ENCODE measurements at places on chromosomes 13 and 19. TPM values are rescaled to one million over a fixed set of nuclear protein-coding genes. Genes with fewer than 3 reads are reported as not detected.

The ZC3H13 gene
- total RNA-seq, result 57.8 TPM

The CYP4F11 gene
- not detected for total RNA-seq

DNA sequence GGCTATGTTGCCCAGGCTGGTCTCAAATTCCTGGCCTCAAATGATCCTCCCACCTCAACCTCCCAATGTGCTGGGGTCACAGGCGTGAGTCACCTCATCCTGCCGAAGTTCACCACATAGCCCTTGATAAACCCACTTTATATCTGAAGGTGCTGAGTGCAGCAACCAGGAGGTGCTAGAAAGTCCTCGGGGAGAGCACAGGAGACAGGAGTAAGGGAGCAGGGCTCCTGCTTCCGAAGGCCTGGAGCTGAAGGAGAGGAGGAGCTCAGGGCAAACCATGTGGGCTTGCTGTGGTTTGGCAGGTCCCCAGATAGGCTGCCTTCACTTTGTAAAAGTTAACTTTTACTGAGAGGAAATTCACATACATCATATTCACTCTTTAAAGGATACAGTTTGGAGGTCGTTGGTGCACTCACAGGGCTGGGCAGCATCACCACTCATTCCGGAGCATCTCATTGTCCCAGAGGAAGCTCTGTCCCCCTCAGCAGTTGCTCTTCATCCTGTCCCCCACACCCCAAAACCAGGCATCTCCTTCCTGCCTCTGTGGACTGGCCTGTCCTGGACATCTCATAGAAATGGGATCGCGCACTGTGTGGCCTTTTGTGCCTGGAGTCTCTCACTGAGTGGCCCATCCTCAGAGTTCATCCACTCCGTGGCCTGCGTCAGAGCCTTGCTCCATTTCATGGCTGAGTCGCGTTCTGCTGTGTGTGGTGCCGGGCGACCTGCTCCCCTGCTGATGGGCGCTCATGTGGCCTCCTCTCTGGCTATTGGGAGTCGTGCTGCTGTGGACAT is 49.5 kb downstream of the KDM4B start:
- no peak overlapping the region for H3K4me3 ChIP-seq
- H3K4me1 ChIP-seq, result no peaks in the 10 kb centered on the region
- DNase-seq, result no peak
- H3K36me3 ChIP-seq, result peaks cover 5% of the 10 kb centered on the region
- no peaks in the 10 kb centered on the region for H3K27me3 ChIP-seq
- no peak overlapping the region for H3K27ac ChIP-seq

GRCh38 chr19:28466107-28467045 is 746.6 kb downstream of the UQCRFS1 start:
- H3K4me1 ChIP-seq, result no peaks in the 10 kb centered on the region
- H3K27ac ChIP-seq, result no peak overlapping the region
- no peak overlapping the region for H3K4me3 ChIP-seq
- no peaks in the 10 kb centered on the region for H3K27me3 ChIP-seq
- DNase-seq, result peak; percentile 65
- no peaks in the 10 kb centered on the region for H3K36me3 ChIP-seq

DNA sequence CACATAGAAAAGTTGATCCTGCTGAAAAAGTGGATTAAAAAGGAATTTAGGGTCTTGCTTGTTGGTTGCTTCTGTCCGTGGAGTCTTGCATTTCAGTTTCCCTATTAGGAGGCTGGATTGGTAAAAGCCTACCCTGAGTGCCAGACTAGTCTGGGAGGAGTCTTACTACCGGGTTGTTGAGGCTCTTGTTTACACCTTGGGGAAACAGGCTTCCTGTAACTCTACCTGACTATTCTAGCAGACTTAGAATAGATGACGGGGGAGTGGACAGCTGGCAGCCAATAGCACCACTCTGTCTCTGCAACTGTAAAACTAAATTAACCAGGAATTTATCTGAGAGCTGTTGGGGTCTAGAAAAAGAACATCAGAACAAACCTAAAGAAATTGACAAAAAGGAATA is 11.3 kb upstream of the MPHOSPH8 start:
- no peak overlapping the region for H3K27ac ChIP-seq
- H3K4me1 ChIP-seq, result no peaks in the 10 kb centered on the region
- DNase-seq, result no peak
- no peaks in the 10 kb centered on the region for H3K27me3 ChIP-seq

The CDC42EP5 gene
- total RNA-seq, result 2.9 TPM

- no peak for DNase-seq
- no peaks in the 10 kb centered on the region for H3K27me3 ChIP-seq
- H3K27ac ChIP-seq, result no peak overlapping the region
- no peaks in the 10 kb centered on the region for H3K36me3 ChIP-seq
- no peak overlapping the region for H3K4me3 ChIP-seq
Observed at GRCh38 chr13:46324976-46325375, 62.1 kb downstream of the RUBCNL start.

The CLEC17A gene
- not detected for total RNA-seq

The EPSTI1 gene
- total RNA-seq, result 1.3 TPM

The ZNF565 gene
- total RNA-seq, result 4.8 TPM

GRCh38 chr19:14479309-14479974 is 4.3 kb upstream of the PTGER1 start:
- no peak overlapping the region for H3K27ac ChIP-seq
- no peak for DNase-seq
- H3K4me3 ChIP-seq, result no peak overlapping the region
- H3K4me1 ChIP-seq, result no peaks in the 10 kb centered on the region
- peaks cover 10% of the 10 kb centered on the region for H3K36me3 ChIP-seq

The SOX21 gene
- total RNA-seq, result 36.8 TPM

GRCh38 chr19:46579361-46579879 is 21.7 kb upstream of the CALM3 start:
- no peaks in the 10 kb centered on the region for H3K4me1 ChIP-seq
- no peaks in the 10 kb centered on the region for H3K36me3 ChIP-seq

GRCh38 chr19:11181488-11181887 is 15.9 kb downstream of the KANK2 start:
- H3K27me3 ChIP-seq, result no peaks in the 10 kb centered on the region
- H3K27ac ChIP-seq, result no peak overlapping the region
- DNase-seq, result no peak
- H3K4me3 ChIP-seq, result no peak overlapping the region
- H3K36me3 ChIP-seq, result peaks cover 41% of the 10 kb centered on the region

DNA sequence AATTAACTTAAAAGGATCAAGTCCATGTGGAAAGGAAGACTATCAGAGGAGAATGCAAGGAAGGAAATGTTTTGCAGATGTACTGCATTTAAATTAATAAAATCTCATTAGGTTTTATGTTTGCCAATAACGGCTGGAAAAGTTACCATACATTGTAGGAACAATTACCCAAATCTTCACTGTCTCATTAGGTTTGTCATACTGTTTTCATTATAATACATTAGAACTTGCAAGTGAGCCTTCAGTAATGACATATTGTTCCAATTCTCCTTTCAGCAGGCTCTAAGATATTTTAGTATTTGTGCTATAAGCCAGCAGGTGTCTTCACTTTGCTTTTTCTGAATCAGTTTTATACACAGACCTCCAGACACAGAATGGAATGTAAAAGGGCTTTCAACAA is 661.6 kb upstream of the KLHL1 start:
- no peaks in the 10 kb centered on the region for H3K4me1 ChIP-seq
- no peaks in the 10 kb centered on the region for H3K27me3 ChIP-seq
- no peak for DNase-seq
- no peaks in the 10 kb centered on the region for H3K36me3 ChIP-seq

The ZNF177 gene
- total RNA-seq, result 5.7 TPM

DNA sequence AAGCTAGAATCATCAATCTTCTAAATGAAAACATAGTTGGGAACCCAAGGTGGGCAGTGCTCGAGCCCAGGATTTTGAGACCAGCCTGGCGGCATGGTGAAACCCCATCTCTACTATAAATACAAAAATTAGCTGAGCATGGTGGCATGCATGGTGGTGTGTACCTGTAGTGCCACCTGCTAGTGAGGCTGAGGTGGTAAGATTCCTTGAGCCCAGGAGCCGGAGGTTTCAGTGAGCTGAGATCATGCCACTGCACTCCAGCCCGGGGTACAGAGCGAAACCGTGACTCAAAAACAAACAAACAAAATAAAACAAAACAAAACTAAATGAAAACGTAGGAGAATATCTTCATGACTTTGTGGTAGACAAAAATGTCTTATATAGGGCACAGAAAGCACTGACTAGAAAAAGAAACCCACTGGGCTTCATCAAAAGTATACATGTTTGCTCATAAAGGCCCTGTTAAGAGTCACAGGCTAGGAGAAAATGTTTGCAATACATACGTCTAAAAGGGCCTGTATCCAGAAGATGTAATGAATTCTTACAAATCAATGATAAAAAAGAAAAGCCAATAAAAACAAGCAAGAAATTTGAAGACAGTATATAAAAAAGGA is 353.6 kb downstream of the FGF9 start:
- H3K27ac ChIP-seq, result no peak overlapping the region
- DNase-seq, result no peak
- H3K27me3 ChIP-seq, result no peaks in the 10 kb centered on the region
- no peak overlapping the region for H3K4me3 ChIP-seq
- H3K4me1 ChIP-seq, result no peaks in the 10 kb centered on the region
- no peaks in the 10 kb centered on the region for H3K36me3 ChIP-seq

- H3K27me3 ChIP-seq, result no peaks in the 10 kb centered on the region
- H3K4me1 ChIP-seq, result no peaks in the 10 kb centered on the region
- DNase-seq, result no peak
- no peak overlapping the region for H3K4me3 ChIP-seq
- no peaks in the 10 kb centered on the region for H3K36me3 ChIP-seq
- no peak overlapping the region for H3K27ac ChIP-seq
Observed at GRCh38 chr13:51524829-51525566, 59.3 kb upstream of the WDFY2 start.

DNA sequence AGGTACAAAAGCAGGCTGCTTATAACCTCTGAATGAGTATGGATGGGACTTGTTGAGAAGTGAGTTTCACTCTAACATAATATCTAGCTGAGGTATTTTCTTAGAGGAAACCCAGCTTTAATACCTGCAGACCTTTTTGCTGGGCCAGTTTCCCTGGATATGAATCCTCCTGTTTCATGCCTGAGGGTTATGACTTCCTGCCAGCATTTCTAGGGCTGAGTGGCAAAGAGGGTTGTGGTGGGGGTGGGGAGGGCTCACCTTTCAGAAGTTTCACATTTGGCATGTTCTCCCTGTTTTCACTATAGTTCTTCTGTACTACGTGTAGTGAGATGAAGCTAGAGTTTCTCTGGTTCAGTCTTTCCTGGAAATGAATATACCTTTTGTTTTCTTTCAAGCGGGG is 73.7 kb downstream of the LACC1 start:
- H3K36me3 ChIP-seq, result no peaks in the 10 kb centered on the region
- DNase-seq, result no peak
- no peaks in the 10 kb centered on the region for H3K4me1 ChIP-seq
- no peaks in the 10 kb centered on the region for H3K27me3 ChIP-seq

GRCh38 chr19:46388311-46389095 is 24.9 kb downstream of the CCDC8 start:
- no peaks in the 10 kb centered on the region for H3K27me3 ChIP-seq
- no peak overlapping the region for H3K27ac ChIP-seq
- H3K4me3 ChIP-seq, result no peak overlapping the region
- H3K4me1 ChIP-seq, result no peaks in the 10 kb centered on the region
- no peak for DNase-seq

The NCAN gene
- total RNA-seq, result 1.5 TPM

- no peak overlapping the region for H3K4me3 ChIP-seq
- DNase-seq, result no peak
Observed at GRCh38 chr13:100173203-100173602, 84.3 kb downstream of the PCCA start.

DNA sequence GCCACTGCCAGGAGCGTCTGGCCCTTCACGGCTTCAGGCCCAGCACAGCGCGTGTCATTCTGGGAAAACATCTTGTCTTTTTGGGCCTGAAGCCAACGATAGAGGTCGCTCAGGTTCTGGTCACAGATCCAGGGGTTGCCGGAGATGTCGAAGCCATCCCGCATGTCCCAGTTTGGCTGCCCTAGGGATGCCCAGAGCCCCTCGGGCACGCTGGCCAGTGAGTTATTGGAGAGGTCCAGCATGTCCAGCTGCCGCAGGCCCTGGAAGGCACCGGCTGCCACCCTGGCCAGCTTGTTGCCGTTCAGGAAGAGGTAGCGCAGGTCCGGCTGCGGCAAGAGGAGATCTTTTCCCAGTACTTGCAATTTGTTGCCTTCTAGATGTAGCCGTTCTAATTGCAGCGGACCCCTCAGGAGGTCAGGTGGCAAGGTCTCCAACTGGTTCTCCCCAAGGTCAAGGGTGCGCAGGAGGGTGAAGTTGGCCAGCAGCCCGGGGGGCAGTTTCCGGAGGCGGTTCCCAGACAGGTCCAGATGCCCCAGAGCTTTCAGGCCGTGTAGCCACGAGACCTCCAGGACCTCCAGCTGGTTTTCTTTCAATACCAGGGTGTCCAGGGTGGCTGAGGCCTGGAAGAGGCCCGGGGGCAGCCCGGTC is 1.8 kb downstream of the LRG1 start:
- no peaks in the 10 kb centered on the region for H3K36me3 ChIP-seq
- H3K4me3 ChIP-seq, result no peak overlapping the region
- H3K4me1 ChIP-seq, result no peaks in the 10 kb centered on the region

The TMEM255B gene
- 2.1 TPM for total RNA-seq

- no peaks in the 10 kb centered on the region for H3K27me3 ChIP-seq
- H3K4me3 ChIP-seq, result peak overlapping the region; percentile 51
- no peak overlapping the region for H3K27ac ChIP-seq
- H3K4me1 ChIP-seq, result peaks cover 2% of the 10 kb centered on the region
- H3K36me3 ChIP-seq, result peaks cover 23% of the 10 kb centered on the region
- peak; percentile 94 for DNase-seq
Observed at GRCh38 chr19:17340302-17340870, 3.0 kb downstream of the GTPBP3 start.

DNA sequence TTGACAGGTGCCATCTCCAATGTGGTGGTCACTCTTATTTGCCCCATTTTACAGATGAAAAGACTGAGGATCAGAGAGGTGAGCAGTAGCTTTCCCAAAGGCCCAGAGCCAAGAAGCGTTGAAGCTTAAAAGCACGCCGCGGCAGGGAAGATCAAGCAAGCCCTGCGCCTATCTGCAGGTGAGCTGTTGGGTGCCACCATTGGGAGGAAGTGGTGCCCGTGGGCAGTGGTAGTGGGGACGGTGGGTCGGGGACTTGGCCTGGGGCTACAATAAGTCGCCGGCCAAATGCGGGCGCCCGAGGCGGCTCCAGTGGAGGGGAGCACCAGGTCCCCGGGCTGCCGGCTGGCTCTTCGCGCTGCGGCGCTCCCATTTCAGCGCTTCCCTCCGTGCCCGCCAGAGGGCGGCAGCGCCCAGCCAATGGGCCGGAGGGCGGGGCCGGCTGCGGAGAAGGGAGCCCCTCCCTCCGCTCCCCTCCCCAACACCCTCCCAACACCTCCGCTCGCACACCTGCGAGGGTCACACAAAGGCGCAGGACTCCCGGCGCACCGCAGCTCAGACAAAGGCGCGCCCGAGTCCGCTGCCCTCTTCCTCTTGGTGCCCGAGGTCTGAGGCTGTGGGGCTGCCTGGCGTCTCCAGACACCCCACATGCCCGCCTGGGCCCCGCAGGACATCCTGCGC is 744 bp upstream of the POU2F2 start:
- H3K4me1 ChIP-seq, result no peaks in the 10 kb centered on the region
- H3K36me3 ChIP-seq, result no peaks in the 10 kb centered on the region
- H3K27ac ChIP-seq, result no peak overlapping the region
- H3K4me3 ChIP-seq, result peak overlapping the region; percentile 80
- H3K27me3 ChIP-seq, result no peaks in the 10 kb centered on the region
- DNase-seq, result peak; percentile 90

- H3K27me3 ChIP-seq, result no peaks in the 10 kb centered on the region
Observed at GRCh38 chr19:55581145-55581822, 636 bp upstream of the ZNF579 start.

The PCDH9 gene
- total RNA-seq, result 0.09 TPM

All from H9 (cell line).